ENCODE measurements at places on chromosomes 6 and 20. TPM values are rescaled to one million over a fixed set of nuclear protein-coding genes. Genes with fewer than 3 reads are reported as not detected.

DNA sequence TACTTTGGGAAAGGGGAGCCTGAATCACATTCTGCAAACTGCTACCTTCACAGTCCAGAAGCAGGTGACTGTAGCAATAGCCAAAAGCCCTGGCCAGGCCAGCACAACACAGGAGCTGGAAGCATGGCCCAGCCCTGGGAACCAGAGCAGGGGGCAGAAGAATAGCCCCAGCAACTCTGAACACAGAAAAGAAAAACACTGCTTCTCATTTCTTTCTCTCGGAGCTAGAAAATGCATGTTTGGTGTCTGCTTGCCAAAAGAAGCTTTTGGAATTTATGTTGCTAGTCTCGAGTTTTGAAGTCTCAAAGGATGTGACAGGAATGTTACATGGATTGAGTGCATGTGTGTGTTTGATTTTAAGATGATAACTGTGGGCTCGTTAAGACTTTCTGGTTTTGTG lies 79.8 kb upstream of the SCAF8 start:
- H3K4me3 ChIP-seq: no peak overlapping the region
- no peaks in the 10 kb centered on the region for H3K4me1 ChIP-seq
- no peaks in the 10 kb centered on the region for H3K36me3 ChIP-seq
- H3K27me3 ChIP-seq: no peaks in the 10 kb centered on the region
- no peak for DNase-seq

The HCRTR2 gene
- 0.15 TPM for polyA plus RNA-seq

DNA sequence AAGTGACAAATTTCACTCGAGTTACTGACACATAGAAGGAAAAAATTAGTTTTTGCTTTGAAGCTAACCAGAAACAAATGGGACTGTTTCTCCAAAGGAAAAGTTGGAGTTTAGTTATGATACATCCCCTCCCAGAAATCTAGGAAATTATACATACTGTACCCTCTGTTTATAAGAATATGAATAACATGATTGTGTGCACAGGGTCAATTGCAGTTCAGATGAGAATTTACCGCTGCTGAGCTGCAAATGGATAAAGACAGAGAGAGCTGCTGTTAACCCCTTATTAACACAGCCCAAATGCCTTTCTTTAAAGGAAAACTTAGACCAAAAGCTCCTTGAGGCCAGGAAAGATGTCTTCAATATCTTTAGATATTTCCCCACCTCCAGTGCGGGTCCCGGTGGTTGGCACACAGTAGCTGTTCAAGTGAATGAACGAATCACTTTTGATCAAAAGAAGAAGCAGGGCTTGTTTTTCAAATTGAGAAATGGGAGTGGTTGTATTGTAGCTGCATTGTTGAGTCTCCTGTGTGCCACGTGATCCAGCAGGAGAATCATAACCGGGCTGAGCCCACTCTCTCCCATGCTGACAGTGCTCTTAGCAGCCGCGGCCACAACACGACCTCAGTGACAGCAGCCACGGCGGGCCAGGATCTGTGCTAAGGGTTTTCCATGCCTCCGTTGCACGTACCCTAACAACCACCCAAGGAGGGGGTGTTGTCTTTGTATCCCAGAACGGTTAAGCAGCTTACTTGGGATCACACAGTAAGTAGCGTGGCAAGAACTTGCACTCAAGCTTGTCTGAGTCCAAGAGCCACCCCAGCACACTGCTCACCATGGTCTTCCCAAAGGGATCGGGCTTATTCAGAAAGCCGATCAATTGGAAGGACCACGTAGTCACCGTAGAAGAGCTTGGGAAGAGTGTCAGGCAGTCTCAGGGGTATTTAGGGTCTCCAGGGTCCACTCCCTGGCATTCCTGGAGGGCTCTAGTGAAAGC lies 53.5 kb upstream of the BMP6 start:
- H3K27me3 ChIP-seq: no peaks in the 10 kb centered on the region
- 0 out of 2 replicates have a peak, but pooled peaks cover 4% of the 10 kb centered on the region for H3K4me1 ChIP-seq
- H3K36me3 ChIP-seq: no peaks in the 10 kb centered on the region
- H3K4me3 ChIP-seq: peak overlapping the region; percentile 49
- H3K27ac ChIP-seq: no peak overlapping the region

- DNase-seq: peak; percentile 82
- H3K4me1 ChIP-seq: peaks cover 24% of the 10 kb centered on the region
- no peak overlapping the region for H3K4me3 ChIP-seq
- H3K36me3 ChIP-seq: no peaks in the 10 kb centered on the region
These were observed 90.5 kb downstream of the GRM4 start for GRCh38 chr6:34055223-34055933.

The SYCP2L gene
- 10.5 TPM for polyA plus RNA-seq

GRCh38 chr6:105164418-105164817 lies 15.4 kb downstream of the POPDC3 start:
- no peaks in the 10 kb centered on the region for H3K36me3 ChIP-seq
- DNase-seq: no peak
- H3K27ac ChIP-seq: no peak overlapping the region

DNA sequence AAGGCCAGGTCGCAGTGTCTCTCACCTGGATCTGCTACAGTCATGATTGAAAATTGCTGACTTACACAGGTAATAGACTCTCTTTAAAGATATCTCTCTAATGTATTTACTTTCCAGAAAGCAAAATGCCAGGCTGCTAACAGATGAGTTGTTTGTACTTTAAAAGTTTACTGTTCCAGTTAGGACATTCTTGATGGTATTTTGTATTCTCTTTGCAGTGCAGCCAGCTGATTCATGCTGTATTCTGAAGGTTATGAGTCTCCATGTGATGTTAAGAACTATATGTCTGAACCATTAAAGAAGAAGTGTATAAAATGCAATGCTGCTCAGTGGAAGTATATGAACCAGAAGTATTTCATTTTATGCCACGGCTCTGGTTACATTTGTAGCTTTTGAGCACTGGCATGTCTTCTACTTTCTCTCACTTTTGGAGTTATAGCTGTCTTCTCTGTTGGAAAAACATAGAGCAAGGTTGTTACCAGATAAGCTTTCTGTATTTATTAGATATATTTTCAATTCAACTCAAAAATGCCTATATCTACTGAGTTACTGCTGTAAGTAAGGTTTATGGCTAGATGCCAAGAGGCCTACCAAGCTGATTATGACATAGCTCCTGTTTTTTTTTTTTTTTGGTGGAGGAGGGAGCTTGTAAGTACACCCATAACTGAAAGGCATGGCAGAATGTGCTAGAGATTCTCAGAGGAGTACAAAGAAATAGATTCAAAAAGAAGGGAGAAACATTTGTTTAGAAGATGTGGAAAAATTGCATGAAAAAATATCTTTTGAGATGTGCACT lies 130.5 kb upstream of the MAN1A1 start:
- no peaks in the 10 kb centered on the region for H3K4me1 ChIP-seq
- H3K27me3 ChIP-seq: no peaks in the 10 kb centered on the region
- no peak for DNase-seq
- H3K27ac ChIP-seq: no peak overlapping the region

The OOEP gene
- 0.73 TPM for polyA plus RNA-seq

The COL9A3 gene
- 74.9 TPM for polyA plus RNA-seq

- 0 out of 2 replicates have a peak overlapping the region, but pooled peaks have one; percentile 1 for H3K27ac ChIP-seq
- no peak overlapping the region for H3K4me3 ChIP-seq
- no peak for DNase-seq
These were observed 17.9 kb downstream of the PTPN1 start for GRCh38 chr20:50528129-50528528.

DNA sequence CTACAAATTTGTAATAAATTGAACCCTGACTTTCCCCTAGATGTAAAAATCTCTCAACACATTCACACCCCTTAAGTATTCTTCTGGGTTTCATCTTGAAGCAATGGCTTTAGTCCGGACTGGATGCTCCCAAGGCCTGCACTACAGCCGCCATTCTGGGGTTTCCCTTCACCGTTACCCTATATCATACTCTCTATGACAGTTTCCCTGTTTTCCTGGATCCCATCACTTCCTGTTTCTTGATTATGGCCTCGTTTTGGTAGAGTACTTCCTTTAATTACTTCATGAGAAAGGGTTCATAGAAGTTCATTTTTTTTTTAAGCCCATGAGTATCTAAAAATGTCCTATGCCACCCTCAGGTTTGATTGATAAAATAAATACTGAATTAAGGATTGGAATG lies 11.7 kb downstream of the FIG4 start:
- H3K36me3 ChIP-seq: no peaks in the 10 kb centered on the region
- H3K27me3 ChIP-seq: no peaks in the 10 kb centered on the region
- DNase-seq: no peak
- no peak overlapping the region for H3K4me3 ChIP-seq
- H3K4me1 ChIP-seq: peaks cover 34% of the 10 kb centered on the region

- no peaks in the 10 kb centered on the region for H3K36me3 ChIP-seq
- H3K4me3 ChIP-seq: no peak overlapping the region
- H3K27ac ChIP-seq: no peak overlapping the region
- no peak for DNase-seq
These were observed 415.1 kb downstream of the PLCB1 start for GRCh38 chr20:8547035-8547650.

The HDGFL1 gene
- polyA plus RNA-seq: not detected

- H3K4me3 ChIP-seq: no peak overlapping the region
- no peak for DNase-seq
- no peak overlapping the region for H3K27ac ChIP-seq
- H3K27me3 ChIP-seq: no peaks in the 10 kb centered on the region
- H3K4me1 ChIP-seq: no peaks in the 10 kb centered on the region
These were observed 241.2 kb downstream of the FRK start for GRCh38 chr6:115819506-115819905.

- no peaks in the 10 kb centered on the region for H3K36me3 ChIP-seq
- DNase-seq: no peak
- H3K27ac ChIP-seq: no peak overlapping the region
- H3K4me3 ChIP-seq: no peak overlapping the region
These were observed 810.2 kb downstream of the MAFB start for GRCh38 chr20:39878809-39879208.

- H3K27ac ChIP-seq: no peak overlapping the region
- H3K4me3 ChIP-seq: no peak overlapping the region
- H3K27me3 ChIP-seq: no peaks in the 10 kb centered on the region
- DNase-seq: no peak
- no peaks in the 10 kb centered on the region for H3K36me3 ChIP-seq
These were observed 267.0 kb downstream of the TMEM242 start for GRCh38 chr6:157056275-157056674.

DNA sequence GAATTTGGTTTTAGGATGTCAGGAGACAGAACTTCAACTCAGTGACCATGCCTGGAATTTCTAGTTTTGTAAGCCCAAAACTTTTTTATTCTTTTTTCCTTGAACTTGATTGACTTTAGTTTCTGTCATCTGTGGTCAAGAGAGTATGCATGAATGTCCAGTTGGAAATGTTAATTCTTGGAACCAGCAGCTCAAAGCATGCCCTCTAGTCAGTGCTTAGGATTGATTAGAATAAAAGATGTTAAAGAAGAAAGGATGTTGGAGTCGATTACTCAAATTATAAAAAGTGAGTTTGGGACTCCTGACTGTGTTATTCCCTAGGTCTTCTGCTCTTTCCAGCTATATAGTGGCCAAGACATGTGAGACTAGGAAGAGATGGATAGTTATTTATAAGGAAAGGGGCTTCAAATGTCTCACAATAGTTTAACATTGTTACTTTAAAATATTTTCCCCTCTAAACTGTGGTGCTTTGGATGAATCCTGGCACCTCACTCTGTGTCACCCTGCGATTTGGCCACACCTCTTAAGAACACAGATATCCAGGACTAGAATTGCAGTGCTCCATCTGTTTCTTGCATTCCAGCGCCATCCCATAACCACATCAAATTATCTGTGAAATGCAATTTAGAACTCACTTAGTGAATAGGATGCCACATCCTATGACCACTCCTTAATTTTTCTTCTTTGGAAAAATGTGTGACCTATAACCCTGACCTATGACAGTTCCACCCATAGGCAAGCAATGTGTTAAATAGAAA lies 298.5 kb downstream of the EYA4 start:
- no peak overlapping the region for H3K27ac ChIP-seq
- H3K4me3 ChIP-seq: no peak overlapping the region
- no peaks in the 10 kb centered on the region for H3K36me3 ChIP-seq
- H3K4me1 ChIP-seq: no peaks in the 10 kb centered on the region
- H3K27me3 ChIP-seq: no peaks in the 10 kb centered on the region

GRCh38 chr6:46098678-46099077 lies 31.1 kb upstream of the ENPP4 start:
- no peaks in the 10 kb centered on the region for H3K27me3 ChIP-seq
- DNase-seq: no peak
- no peak overlapping the region for H3K27ac ChIP-seq
- H3K4me3 ChIP-seq: no peak overlapping the region
- no peaks in the 10 kb centered on the region for H3K36me3 ChIP-seq
- no peaks in the 10 kb centered on the region for H3K4me1 ChIP-seq

DNA sequence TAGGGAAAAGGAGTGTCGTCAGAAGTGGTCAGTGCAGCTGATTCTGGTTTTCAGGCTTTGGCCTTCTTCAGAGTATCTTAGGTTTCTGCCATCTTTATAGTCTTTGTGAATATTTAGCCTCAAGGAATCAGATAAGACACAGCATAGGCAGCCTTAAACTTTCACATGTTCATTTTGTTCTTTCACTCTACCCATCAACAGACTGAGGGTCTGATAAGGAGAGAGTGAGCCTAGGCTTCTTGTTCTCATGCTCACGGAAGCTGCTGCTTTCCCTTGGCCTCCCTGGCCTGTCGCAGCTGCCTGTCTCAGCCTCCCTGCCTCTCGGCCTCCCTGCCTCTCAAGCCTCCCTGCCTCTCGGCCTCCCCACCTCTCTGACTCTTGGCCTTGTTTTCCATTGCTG lies 20.1 kb downstream of the RTF2 start:
- H3K4me3 ChIP-seq: no peak overlapping the region
- no peak overlapping the region for H3K27ac ChIP-seq
- no peak for DNase-seq
- no peaks in the 10 kb centered on the region for H3K4me1 ChIP-seq
- H3K36me3 ChIP-seq: peaks cover 4% of the 10 kb centered on the region
- no peaks in the 10 kb centered on the region for H3K27me3 ChIP-seq

GRCh38 chr6:6976193-6976592 lies 131.6 kb upstream of the RREB1 start:
- H3K4me3 ChIP-seq: no peak overlapping the region
- H3K27me3 ChIP-seq: no peaks in the 10 kb centered on the region
- H3K4me1 ChIP-seq: no peaks in the 10 kb centered on the region
- H3K27ac ChIP-seq: no peak overlapping the region
- no peak for DNase-seq

DNA sequence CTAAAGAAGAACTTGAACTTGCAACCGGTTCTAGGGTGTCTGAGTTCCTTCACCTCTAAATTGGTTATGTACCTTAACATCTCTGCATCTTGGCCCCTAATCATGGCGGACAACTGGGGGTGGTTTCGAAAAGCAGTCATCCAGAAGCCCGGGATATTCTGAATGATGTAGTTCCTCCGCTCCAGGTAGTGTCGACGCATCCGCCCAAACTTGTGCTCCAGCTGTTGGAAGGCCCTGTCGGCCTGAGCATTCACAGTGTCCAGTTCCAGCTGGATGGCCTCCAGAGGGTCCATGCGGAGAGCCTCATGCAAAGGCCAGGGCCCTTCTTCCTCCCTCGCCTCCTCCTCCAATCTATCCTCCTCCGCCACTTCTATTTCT lies 887 bp downstream of the TSPYL1 start:
- peaks cover 21% of the 10 kb centered on the region for H3K4me1 ChIP-seq
- H3K27ac ChIP-seq: peak overlapping the region; percentile 90
- peak overlapping the region; percentile 84 for H3K4me3 ChIP-seq
- no peaks in the 10 kb centered on the region for H3K27me3 ChIP-seq
- no peaks in the 10 kb centered on the region for H3K36me3 ChIP-seq

GRCh38 chr6:20998748-20999448 lies 464.6 kb downstream of the CDKAL1 start:
- H3K27ac ChIP-seq: no peak overlapping the region
- H3K4me3 ChIP-seq: no peak overlapping the region
- H3K36me3 ChIP-seq: peaks cover 6% of the 10 kb centered on the region
- no peaks in the 10 kb centered on the region for H3K27me3 ChIP-seq
- H3K4me1 ChIP-seq: peaks cover 37% of the 10 kb centered on the region
- DNase-seq: peak; percentile 5

The ESR1 gene
- polyA plus RNA-seq: 0.24 TPM

The PEX6 gene
- polyA plus RNA-seq: 5.2 TPM
